ENCODE measurements at places on chromosomes 5 and 9.
A peak's percentile ranks its signal among the peaks of the same experiment; 100 is the strongest.

- DNase-seq, result no peak
Measured at GRCh38 chr9:118336250-118336942, 632.2 kb downstream of the TLR4 start.

DNA sequence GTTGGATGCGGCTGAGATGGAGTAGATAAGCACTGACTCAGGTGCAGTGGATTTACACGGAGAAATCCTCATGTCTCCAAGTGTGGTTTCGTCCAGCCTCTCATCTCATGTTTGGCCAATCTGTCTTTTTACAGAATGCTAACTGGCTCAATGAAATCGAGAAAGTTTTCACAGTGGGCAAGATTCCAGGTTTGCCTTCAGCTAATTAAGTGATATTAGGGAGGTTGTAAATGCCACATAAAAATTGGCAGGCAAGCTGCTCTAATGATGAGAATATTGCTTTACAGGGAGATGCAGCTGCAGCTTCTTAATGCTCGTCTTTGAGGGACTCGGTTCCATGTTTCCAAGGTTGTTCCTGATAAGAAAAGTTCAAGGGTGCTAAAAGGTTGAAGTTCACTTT, 23.7 kb downstream of the BARHL1 start:
- no peak for DNase-seq

- no peak for DNase-seq
Measured at GRCh38 chr9:5529683-5530221, 19.4 kb downstream of the PDCD1LG2 start.

GRCh38 chr9:73714294-73714693, 562.6 kb downstream of the ANXA1 start:
- no peak for DNase-seq

GRCh38 chr9:99962680-99963261, 56.3 kb downstream of the STX17 start:
- no peak for DNase-seq

DNA sequence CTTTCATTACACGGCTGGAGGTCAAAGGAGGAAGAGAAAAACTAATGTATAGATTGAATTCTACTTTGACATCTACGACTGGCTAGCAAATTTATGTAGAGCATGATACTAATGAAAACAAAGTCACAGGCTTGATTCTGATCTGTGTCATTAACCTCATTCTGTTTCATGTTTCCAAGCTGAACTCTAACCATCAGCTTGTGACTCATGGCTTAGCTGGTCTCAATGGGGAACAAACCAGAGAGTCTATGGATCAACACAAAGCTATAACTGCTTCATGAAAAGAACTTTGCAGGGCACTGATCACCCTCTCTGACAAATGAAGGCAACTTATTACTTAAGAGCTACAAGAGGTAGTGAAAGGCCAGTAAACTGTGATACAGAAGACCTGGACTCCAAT, 23.6 kb upstream of the PDE4D start:
- DNase-seq, result no peak

DNA sequence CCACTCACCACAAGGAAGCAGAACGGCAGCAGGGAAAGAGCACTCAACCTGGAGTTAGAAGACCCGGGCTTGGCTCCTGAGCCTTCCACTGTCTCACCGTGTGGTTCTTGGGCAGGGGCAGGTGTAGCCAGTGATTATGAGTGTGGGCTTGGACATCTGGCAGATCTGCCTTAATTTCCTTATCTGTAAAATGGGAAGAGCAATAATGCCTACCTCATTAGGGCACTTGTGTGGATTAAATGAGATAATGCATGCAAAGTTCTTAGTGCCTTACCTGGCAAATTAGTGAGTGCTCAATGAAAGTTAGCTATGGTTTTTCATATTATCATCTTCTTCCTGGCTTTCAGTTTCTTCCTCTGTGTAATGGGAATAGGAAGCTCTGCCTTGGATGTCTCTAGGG, 28.1 kb upstream of the COL15A1 start:
- DNase-seq, result no peak

DNA sequence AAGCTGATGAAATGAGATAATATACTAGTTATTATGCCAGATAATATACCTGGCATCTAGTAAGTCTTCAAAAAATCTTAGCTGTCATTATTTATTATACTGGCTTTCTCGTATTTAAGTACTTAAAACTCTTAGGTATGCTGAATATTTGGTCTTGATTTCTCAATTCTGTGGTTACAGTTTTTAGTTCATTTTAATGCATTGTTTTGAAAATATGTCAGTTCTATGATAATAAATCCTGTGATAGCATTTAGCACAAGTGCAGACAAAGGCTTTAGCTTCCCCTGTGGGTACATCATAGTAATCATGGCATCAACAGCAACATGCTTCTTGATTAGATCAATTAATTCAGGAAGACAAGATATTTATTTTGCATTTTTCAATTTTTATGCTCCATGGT, 133.0 kb downstream of the SMC2 start:
- DNase-seq, result no peak

DNA sequence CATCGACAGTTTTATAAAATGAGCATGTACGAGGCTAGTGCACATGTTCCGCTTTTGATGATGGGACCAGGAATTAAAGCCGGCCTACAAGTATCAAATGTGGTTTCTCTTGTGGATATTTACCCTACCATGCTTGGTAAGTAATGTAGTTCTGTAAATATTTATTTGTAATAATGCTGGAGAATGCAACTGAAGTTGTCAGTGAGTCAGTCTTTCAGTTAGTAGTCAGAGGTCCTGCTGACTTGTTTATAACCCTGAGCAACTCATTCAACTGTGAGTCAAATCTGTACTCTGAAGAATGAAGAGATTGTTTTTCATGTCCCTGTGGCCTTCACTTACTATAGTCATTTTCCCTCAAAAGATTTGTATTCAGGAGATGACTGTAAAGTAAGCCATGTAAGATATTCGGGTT, 28.4 kb upstream of the GPR150 start:
- no peak for DNase-seq

- DNase-seq, result no peak
Measured at GRCh38 chr5:145960848-145961600, 24.6 kb downstream of the SH3RF2 start.

GRCh38 chr9:15711531-15711930, 158.7 kb downstream of the CCDC171 start:
- no peak for DNase-seq

- no peak for DNase-seq
Measured at GRCh38 chr9:3361689-3362392, 164.0 kb downstream of the RFX3 start.

- no peak for DNase-seq
Measured at GRCh38 chr9:108022246-108022935, 532.8 kb upstream of the KLF4 start.

DNA sequence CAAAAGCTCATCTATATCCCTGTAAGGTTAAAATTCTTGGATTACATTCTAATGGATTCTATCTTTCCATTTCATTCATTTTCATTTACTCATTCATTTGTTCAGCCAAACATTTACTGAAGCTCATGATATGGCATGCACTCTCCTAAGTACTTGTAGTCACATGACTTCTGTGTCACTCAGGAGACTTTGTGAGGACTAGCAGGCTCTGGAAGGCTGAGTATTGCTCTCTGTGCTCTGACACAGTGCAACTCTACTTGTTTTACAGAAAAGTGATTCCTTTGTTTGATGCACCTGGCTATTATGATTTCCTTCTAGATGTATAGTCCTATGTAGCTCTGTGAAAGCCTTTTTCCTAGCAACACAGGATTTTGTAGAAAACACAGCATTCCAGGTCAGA, 53.0 kb downstream of the YIPF5 start:
- no peak for DNase-seq

- no peak for DNase-seq
Measured at GRCh38 chr5:15209053-15209762, 290.8 kb upstream of the FBXL7 start.

GRCh38 chr9:136711751-136712689, at the start of gene DIPK1B:
TSS of gene DIPK1B (plus strand) at chr9:136712572. CDS start at chr9:136712666, 94 bp downstream.
- no peak for DNase-seq

GRCh38 chr5:96143450-96143849, 181.8 kb upstream of the ELL2 start:
- DNase-seq, result no peak

DNA sequence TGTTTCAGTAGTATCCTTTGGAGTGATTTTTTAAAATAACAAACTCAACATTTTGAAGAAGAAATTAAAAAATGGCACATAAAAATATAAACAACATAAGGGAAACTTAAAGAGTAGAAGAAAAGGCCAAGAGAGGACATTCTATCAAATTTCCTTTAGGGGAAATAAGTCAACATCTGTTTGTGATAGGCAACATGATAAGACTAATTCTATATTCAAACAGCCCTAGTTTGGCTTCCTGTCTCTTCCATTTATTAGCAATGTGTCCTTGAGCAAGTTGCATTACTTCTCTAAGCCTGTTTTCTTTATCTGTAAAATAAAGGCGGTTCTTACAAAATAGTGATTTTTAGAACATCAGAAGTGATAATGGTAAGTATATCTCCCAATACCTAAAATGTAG, 24.7 kb downstream of the TYRP1 start:
- DNase-seq, result no peak

DNA sequence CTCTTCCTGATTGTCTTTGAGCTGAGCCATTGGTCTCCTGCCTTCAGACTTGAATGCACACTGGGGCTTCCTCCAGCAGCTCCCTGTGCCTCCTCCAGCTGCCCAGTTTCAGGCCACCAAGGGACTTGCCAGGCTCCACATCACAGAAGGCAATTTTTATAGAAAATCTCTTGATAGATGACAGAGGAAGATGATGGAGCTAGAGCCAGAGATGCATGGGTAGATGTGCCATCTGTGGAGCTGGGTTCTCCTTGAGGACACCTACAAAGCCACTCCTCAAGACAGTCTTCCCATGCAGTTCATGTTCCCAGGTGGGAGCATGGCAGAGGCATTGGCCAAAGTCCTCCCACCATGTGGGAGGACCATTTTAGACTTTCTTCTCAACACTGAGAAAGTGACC, 239.6 kb upstream of the IRX1 start:
- DNase-seq, result no peak

DNA sequence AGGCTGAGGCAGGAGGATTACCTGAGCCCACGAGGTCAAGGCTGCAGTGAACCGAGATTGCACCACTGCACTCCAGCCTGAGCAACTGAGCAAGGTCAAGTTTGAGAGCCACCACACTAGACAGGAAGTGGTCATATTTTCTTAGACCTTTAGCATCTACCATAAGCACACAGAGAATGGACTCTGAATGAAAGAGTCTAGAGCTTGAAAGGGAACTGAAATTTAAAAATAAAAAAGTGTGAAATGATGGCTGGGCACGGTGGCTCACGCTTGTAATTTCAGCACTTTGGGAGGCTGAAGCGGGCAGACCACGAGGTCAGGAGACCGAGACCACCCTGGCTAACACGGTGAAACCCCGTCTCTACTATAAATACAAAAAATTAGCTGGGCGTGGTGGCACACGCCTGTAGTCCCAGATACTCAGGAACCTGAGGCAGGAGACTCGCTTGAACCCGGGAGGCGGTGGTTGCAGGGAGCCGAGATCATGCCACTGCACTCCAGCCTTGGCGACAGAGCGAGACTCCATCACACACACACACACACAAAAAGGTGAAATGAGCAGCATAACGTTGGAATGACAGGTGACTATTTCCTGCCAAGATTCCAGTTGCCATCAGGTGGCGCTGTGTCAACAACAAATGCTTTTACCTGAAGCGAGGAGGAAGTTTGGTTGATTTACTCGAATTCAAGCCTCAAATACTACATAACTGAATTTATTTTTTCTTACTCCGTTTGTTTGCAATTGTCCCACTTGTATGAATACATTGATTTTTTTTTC, 21.3 kb upstream of the AK3 start:
- DNase-seq, result peak; percentile 52

DNA sequence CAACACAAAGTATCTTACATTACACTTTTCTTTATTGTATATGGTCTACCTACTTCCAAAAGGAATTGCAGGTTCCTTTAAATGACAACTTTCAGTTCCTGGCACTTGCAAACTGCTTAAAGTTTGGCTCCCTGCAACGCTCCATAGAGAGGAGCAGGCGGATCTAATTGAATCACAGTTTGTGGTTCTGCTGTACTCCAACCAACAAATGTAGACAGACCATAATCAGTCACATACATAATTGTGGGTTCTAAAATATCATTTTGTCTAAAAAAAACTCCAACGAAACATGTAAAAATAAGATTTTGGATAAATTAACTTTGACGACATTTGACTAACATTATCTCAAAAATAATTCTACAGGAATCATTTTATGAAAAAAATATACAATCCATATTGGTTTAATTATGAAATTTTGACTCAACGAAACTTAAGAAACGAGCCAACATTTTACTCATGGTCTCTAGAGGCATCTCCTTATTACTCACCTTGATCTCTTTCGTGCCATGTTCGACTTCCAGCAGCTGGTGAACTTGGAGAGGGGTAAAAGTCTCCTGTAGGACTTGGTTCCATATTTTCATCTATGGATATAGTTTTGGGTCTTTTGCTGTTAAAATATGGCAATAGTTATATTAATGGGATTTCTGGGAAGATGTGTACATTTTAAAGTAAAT, 167.6 kb downstream of the NFIB start:
- no peak for DNase-seq

GRCh38 chr5:174324680-174325079, 279.2 kb downstream of the NSG2 start:
- no peak for DNase-seq

DNA sequence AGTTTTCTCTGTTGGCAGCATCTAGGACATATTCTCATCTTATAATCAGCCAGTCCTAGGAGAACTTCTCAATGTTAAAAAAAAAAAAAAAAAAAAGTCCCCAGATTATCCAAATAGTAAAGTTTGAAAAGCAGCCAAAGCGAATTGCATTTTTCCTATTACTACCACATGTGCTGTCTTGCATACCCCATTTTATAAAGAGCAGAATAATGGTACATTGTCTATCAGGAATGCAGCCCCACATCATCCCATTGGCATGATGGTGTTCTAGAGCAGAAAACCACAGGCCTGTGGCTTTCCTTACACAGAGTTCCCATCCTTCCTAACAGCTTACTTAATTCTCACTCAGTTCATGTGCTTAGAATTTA, 381.6 kb downstream of the TMEM38B start:
- no peak for DNase-seq

DNA sequence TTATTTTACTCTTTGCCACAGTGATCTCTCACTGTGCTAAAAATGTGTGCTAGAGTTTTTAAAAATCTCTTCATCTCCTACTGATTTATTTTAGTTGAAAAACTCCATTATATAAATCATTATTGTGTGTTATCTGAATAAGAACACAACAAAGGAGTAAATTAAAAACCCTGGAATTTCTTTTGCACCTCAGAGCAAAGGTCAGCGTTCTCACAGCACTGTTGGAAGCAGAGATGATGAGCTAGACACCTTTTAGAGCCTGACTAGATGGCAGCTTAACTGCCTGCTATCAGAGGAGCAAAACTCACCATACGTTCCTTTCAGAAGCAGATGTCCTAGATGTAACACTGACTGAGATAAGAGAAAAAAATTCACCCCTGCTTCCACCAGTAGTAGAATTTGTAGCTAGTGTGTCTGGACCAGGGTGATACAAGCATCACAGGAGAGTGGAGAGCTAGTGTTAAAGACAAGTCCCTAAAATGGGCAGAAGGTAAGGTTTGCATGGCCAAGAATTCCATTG, 147.1 kb downstream of the ENTREP1 start:
- peak; percentile 14 for DNase-seq

DNA sequence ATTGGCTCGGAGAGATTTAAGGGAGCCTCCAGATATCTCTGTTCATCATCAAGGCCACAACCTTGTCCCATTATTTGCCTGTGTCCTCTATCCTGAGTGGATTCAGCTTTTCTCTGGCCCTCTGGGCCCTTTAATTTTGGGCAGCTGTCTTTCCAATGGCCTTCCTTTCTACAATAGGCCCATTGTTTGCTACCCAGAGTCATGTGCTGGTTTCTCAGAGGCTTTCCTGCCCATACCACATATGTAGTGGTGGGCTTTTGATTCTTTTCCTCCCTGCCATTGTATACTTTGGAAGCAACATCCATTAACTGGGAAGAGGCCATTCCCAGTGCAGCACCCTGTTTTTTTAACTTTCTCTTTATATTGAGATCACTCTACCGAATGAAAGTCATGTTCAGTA, 233.9 kb upstream of the SGCD start:
- no peak for DNase-seq
